G401 (cell line): ENCODE measurements at places on chromosomes 3 and 15. TPM values are rescaled to one million over a fixed set of nuclear protein-coding genes. Genes with fewer than 3 reads are reported as not detected.

DNA sequence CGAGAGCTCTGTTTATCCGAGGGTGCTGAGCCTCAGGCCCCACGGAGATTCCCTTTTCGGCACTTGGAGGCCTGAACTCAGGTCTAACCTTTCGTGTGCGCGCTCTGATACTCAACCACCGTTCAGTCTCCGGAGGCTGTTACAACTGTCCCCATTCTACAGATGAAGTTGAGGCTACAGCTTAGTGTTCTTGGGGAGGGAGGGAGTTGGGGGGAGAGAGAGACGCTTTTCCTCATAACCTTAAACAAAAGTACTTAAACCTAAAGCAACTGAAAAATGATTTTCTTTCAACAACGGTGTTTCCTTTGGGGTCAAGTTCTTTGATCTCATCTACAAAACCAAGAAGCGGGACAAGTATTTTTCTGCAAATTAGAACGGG lies 952 bp upstream of the CHST2 start:
- no peak for DNase-seq

DNA sequence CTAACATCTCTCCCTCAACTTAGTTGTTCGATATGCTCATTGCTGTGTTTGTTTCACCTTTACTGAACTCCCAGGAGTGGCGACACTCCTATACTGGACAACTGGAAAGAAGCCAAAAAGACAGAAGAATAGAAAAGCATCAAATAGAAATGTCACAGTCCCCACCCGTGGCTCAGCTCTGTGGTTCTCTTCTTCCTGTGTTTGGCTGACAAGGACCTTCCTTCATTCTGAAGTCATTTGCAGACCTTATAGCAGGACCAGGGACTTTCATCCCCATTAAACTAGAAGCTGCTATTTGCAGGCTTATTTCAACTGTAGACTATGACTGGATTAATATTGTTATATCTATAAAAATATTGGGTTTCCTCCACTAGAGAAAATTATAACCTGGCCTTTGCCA lies 125.9 kb downstream of the NECTIN3 start:
- no peak for DNase-seq

GRCh38 chr15:63997715-63998442 lies 48.4 kb downstream of the DAPK2 start:
- DNase-seq, result no peak

Gene TERC
- total RNA-seq, result 118 and 204 TPM in 2 replicates

Gene PIK3R4
- total RNA-seq, result 14.8 and 30.3 TPM in 2 replicates
